Stimulated activated CD8-positive, alpha-beta memory T cell treated with anti-CD3 and anti-CD28 coated beads, Interleukin-15, amount 100 ng/mL, for 1 hour (primary cell): ENCODE measurements at places on chromosomes 16 and 17.

GRCh38 chr17:28643983-28644786 lies 773 bp downstream of the BLTP2 start:
- DNase-seq = no peak

GRCh38 chr16:79250502-79251098 lies 349.9 kb downstream of the MAF start:
- no peak for DNase-seq

DNA sequence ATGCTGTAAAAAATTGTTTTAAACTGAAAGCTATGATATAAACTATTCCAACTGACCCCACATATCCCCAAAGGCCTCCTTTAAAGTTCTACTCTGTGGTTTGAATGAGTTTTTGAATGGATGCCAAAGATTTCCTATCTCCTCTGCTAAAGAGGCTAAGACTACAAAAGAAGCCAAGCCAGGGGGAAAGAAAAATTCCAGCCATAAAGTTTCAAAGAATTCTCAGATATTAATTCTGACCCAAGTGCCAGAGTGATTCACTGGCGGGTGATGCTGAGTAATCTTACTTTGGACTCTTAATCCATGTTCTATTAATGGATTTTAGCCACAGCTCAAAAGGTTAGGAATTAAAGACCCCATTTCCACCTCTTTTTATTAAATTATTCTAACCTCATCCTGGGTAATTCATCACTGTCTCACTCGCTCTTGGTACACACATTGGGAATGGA lies 60.7 kb downstream of the HS3ST3A1 start:
- no peak for DNase-seq

- DNase-seq = no peak
Observed at GRCh38 chr16:1857433-1858097, 14.4 kb downstream of the MEIOB start.

- DNase-seq = no peak
Observed at GRCh38 chr17:43359469-43360110, 39.2 kb upstream of the ARL4D start.

- DNase-seq = no peak
Observed at GRCh38 chr17:48558831-48559121, 13.9 kb upstream of the HOXB2 start.
